ENCODE measurements at places on chromosomes 6 and 20.

DNA sequence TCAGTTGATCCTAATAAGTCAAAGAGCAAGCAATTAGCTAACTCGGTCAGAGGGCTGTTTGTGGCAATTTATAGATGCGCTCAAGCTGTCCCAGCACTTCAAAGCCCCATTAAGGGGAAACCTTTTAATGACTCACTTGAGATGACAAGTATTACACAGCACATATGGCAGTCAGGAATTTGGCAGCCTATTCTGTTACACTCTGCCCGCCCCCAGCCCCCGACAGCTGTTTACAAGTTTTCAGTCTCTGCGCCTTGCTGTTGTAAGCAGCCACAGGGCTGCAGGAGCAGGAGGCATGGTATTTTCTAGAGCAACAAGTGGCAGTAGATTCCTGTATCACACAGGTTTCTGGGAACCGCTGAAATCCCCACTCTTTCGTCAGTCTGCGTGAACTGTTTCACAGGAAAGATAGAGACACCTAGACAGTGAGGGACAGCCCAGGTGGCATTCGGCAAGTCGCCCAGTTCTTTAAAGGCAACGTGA lies 263.0 kb downstream of the FOXC1 start:
- DNase-seq = peak; percentile 47

- DNase-seq = no peak
These were observed 74.7 kb upstream of the TNFAIP3 start for GRCh38 chr6:137792160-137793033.

DNA sequence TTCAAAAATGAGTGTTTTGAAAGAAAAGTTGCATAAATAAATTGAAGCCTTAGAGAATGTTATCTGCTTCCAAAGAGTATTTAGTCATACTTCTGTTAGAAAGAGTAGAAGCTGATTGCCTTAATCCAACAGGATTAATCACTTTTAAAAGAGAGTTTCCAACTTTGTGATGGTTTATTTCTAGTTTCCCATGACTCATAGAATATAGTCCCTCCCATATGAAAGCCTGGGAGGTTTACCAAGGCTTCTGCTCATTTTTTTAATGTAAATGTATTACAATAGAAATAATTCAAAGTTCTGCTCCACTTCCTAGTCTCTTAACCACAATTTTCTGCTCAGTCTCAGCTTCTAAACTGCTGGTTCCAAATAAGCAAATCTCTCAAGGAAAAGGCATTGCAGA lies 118.0 kb upstream of the IRAK1BP1 start:
- no peak for DNase-seq

DNA sequence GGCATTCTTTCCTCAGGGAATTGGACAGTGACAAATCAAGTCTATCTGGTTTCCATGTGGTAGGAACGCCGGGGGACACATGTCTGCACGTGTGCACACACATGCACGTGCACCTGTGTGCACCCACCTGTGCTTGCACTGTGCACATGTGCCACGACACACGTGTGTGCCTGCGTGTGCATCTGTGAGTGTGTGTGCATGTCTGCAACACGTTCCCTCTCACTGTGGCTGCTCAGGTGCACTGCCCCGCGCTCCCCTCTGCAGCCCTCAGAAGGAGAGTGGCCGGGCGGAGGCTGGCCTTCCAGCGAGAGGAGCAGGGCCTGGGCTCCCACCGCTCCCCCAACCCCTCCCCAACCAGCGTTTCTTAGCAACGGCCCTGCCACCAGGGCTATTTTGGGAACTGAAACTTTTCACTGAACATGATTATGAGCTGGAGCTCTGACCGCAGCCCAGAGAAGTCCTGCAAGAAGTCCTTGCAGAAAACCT lies 147.8 kb downstream of the PHACTR3 start:
- peak; percentile 73 for DNase-seq

DNA sequence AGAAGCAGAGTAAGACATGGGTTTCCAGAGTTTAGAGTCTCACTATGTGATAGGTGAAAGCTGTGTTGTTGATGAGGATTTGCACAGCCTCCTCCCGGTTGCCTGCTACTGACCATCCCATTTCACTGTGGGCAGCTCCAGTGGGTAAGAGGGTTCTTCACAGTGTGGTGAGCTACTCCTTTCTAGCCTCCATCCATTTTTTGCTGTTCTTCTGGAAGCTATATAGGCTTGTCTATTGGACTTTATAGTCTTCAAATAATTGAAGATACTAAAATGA lies 13.4 kb downstream of the UST start:
- no peak for DNase-seq

GRCh38 chr20:46893877-46894578 lies 615 bp upstream of the EYA2 start:
- no peak for DNase-seq

- peak; percentile 77 for DNase-seq
These were observed 241.8 kb upstream of the PRDM1 start for GRCh38 chr6:105844275-105844883.

GRCh38 chr20:8721098-8721497 lies 347.8 kb upstream of the PLCB4 start:
- DNase-seq = peak; percentile 49

DNA sequence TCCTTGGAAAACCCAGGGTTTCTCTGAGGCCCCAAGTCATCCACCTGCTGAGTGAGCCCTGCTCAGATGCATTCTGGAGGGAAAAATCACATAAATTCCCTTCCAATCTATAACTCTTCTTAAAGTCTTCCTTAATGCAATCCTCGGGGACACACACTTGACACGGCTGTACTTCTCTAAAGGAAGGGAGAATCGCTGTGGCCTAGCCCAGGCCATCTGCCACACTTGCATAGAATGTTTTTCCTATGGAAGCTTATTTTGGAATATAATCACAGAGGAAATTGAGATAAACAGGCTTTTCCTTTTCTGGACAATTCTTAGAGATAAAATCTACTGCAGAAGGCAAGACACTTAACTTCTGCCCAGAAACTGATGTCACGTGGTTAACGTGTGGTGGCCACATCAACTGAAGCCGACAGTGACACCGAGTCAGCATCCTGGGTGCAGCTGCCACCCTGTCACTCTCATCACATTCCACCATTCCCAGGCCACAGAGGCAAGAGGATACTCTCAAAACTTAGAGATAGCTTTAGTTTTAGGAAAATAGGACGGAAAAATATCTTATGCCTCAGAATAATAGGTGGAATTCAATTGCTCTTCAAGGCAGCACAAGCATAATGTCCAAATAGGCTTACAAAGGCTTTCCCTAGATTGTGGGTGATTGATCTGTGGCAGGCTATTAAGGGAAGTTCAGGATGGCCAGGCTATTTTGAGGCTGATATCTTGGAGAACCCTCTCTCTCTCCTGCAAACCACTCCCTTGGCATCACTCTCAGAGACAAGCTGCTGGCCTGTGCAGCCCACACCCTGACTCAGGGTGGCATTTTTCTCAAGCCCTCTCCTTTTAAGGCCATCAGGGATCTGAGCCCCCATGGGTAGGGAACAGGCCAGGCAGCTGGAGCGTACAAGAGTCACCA lies 29.6 kb downstream of the PSMB1 start:
- DNase-seq = no peak

GRCh38 chr6:25389471-25389870 lies 110.3 kb downstream of the CARMIL1 start:
- DNase-seq = no peak

- no peak for DNase-seq
These were observed 1.4 kb downstream of the SDC4 start for GRCh38 chr20:45346851-45347250.

- peak; percentile 58 for DNase-seq
These were observed 110.8 kb upstream of the GPR6 start for GRCh38 chr6:109867009-109867969.

DNA sequence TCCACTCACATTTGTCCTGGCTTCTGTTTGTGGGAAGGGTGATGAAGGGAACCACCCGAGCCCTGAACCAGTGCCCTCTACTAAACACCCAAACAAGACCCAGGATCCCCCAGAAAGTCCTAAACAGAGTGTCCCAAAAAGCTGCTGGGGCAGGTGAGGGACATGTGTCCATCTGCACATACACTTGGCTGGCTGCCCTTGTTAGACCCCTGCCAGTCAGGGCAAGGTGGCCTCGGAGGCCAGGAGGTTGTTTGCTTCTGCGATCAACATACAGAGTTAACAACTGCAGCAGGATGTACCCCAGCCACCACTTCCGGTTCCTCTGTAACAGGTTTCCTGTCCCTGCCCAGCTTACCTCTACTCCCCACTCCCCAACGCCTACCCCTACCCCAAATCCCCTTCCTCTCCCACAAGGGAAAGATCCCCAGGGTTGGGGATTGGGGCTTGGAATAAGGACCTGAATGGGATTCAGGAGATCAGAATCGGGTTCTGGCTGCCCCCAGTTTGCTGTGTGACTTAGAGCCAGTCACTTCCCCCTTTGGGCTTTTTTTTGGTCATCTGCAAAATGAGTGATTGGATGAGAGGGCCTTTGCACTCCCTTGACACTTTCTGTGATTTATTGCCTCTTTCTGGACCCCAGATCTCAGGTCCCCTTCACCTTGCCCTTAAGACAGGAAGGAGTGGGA lies 13.9 kb downstream of the DEF6 start:
- DNase-seq = no peak

DNA sequence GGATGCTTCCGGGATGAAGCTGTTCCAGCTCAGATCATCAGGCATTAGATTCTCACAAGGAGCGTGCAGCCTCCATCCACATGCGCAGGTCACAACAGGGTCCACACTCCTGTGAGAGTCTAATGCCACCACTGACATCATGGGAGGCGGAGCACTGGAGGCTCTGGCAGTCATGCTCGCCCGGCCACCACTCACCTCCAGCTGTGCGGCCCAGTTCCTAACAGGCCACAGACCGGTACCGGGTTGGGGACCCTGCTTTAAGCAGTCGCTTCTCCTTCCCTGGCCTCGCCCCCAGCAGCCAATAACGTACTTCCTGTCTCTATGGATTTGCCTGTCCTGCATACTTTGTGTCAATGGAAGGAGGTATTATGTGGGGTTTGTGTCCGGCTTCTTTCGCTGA lies 236.8 kb downstream of the TAF4 start:
- DNase-seq = peak; percentile 30

GRCh38 chr6:31680226-31681134 lies at the start of gene LY6G5C:
Gene LY6G5C, minus strand, starts transcription at chr6:31681067. Its CDS starts 694 bp downstream, at chr6:31680373.
- DNase-seq = peak; percentile 88

DNA sequence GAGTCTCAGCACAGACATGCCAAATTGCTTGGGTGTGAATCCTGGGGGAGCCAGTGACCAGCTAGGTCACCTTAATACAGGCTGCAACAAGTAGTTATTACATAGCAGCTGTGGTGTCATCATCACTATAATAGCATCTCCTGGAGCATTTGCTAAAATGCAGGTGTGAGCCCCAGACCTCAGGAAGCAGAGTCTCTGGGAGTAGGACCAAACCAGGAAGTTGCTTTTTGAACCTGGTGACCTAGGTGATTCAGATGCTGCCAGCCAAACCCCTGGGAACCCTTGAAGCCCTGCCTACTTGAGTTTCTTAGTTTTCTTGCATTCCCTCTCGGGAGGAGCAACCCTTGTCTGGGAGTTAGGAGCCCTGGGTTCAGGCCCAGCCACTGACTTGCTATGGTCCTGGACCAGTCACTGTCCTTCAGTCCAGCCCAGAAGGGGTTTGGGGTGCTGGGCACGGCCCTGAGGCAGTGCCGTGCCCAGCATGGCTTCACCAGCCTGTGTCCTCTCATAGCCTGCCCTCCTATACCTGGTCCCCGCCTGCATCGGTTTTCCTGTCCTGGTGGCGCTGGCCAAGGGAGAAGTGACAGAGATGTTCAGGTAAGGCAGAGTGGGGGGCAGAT lies 39.3 kb upstream of the ID1 start:
- DNase-seq = no peak

DNA sequence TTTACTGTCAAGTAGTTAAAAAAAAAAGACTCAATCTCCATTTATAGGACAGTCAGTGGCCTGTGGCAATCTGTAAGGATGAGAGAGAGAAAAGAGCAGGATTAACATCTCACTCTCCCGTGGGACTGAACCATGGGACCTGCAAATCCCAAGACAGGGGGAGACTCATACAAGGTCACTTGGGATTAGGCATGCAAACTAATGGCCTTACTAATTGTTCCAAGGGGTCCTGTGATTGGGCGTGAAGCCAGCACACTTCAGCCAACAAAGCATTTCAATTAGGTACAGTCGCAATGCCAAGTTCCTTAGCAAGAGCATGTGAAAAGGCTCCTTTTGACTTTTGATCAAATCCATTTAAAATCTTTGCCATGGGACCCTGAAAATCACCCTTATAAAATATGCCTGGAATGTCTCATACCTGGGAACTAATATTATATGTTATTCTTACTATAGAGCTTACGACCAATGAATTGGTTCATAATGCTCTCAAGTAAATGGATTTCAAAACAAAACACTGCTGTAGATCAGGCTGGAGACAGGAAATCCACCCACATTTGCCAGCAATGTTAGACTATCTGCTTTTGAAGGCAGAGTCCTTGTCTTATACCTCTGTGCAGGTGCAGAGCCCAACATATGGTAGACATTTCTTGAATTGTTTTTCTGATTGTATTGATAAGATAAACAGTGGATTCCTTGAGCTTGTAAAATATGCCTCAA lies 412.5 kb downstream of the GJA1 start:
- DNase-seq = no peak

DNA sequence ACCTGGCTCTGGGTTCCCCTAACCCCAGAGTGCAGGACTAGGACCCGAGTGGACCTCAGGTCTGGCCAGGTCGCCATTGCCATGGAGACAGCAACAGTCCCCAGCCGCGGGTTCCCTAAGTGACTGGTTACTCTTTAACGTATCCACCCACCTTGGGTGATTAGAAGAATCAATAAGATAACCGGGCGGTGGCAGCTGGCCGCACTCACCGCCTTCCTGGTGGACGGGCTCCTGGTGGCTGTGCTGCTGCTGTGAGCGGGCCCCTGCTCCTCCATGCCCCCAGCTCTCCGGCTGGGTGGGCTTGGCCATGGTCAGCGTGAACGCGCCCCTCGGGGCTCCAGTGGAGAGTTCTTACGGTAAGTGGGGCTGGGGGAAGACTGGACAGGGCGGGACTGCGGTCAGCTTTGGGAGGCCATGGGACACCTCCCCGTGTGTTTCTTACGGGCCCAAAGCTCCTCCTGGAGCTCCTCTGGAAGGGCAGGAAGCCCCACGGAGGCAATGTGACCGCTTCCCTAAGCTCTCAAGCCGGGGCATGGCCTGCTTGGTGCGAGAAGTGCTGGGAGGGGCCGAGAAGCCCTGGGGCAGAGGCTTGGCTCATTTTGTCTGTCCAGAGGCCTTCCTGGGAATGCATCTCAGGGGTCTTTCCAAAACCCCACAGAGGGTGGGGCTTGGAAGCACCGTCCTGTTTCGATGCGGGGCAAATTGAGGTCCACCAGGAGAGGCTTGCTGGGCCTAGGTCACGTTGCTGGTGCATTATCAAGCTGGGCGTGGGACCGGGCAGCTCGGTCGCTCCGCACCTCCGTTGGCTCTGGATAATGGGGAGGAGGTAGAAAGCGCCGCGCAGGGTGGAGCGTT lies at the start of gene HNF4A:
Gene HNF4A, plus strand, starts transcription at position 202 of the 855 bp plus-strand sequence. Its CDS starts 106 bp downstream, at position 308.
- no peak for DNase-seq

DNA sequence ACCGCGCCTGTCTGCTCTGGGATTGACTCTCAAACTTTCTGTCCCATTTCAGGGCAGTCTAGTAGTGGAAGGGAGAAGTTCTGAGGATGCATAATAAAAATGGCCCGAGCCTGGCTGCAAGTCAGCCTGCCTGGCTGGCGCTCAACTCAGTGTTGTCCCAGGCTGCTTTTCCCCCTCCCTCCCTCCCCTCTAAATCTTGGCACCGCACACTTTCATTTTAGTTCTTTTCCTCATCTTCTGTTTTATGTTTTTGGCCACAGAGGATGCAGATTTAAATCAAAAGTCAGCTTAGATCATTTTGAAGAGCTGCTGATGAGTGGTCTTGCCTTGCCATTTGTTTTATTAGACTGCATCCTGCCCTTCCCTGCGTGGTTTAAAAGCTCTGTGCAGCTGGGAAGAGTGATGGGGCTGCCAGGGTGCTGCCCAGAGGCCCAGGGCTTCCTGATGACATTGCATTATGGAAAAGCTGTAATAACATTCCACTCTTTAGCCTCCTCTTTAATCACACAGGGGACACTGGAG lies 6.5 kb upstream of the UQCC2 start:
- peak; percentile 62 for DNase-seq

All from Right ventricle myocardium superior (tissue), 1 donor.